ENCODE measurements at places on chromosomes 2 and 18.
A peak's percentile ranks its signal among the peaks of the same experiment; 100 is the strongest.

DNA sequence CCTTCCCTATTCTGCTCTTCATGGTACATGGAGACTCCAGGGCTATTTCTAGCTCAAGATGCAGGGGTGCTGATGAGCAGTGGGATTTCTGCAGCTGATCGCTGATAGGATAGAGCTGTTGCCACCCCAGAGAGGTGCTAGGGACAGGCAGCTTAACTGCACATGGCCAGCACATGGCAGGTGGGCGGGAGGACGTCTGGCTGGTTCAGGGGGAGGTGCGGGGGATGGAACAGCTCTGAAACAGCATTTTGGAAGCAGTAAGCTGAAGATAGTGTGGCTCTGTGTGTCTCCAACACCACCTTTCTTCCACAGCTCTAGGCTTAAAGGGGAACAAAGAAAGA, 151.9 kb upstream of the PELI1 start:
- DNase-seq: peak; percentile 65

DNA sequence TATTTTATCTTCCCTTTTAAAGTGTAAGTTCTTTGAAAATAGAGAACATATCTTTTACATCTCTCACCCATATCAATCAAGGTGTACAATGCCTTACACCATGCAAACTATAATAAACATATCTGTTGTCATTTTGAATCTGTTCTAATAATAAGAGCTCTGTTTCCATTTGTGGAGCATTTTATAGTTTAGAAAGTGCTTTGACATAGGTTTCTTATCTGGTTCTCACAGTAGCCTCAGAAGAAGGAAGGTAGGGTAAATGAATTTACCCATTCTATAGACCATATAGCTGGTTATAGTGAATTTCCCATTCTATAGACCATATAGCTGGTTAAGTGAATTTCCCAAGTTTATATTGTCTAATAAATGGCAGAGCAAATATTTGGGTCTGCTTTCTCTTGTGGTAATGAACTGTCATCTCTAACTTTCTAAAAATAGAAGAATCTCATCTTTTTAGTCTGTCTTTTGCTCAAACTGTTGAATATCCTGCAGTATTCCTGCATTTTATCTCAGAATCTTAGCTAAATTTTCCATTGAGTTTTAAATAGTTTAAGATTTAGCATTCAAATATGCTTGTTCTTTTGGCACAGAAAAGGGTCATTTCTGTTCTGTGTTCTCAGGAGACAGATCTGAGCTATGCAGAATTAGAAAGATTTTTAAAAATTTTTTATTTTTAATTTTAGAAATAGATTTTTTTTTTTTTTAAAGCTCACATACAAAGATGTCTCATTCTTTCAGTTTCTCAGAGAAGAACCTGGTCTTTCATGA, 80.7 kb upstream of the STON1 start:
- DNase-seq: no peak

GRCh38 chr2:119483896-119484718, 40.2 kb downstream of the SCTR start:
- DNase-seq: no peak

DNA sequence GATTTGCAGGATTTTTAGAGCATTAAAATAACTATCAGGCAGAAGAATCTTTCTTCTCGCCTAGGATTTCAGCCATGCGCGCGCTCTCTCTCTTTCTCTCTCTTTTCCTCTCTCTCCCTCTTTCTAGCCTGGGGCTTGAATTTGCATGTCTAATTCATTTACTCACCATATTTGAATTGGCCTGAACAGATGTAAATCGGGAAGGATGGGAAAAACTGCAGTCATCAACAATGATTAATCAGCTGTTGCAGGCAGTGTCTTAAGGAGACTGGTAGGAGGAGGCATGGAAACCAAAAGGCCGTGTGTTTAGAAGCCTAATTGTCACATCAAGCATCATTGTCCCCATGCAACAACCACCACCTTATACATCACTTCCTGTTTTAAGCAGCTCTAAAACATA, 137.0 kb downstream of the MEIS1 start:
- DNase-seq: no peak

GRCh38 chr2:200378652-200379290, 72.3 kb downstream of the SPATS2L start:
- no peak for DNase-seq

DNA sequence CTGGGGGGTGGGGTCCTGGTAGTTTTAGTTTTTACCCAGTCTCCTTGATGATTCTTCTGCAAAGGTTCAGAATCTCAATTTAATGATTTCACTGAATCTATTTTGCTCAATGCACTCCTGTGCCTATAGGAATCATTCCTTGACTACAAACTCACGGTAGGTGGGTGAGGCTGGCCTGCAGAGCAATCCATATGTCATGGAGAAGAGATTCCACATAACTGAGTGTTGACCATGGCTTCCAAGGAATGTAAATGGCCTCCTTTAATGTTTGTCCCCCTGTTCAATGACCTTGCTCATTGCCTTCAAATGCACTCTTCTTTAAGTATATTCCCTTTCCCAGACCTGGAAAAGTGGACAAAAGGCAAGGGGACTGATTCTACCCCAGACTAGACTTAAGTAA, 12.5 kb downstream of the FAP start:
- no peak for DNase-seq

- DNase-seq: no peak
Observed at GRCh38 chr18:59885579-59886163, 14.1 kb upstream of the PMAIP1 start.

DNA sequence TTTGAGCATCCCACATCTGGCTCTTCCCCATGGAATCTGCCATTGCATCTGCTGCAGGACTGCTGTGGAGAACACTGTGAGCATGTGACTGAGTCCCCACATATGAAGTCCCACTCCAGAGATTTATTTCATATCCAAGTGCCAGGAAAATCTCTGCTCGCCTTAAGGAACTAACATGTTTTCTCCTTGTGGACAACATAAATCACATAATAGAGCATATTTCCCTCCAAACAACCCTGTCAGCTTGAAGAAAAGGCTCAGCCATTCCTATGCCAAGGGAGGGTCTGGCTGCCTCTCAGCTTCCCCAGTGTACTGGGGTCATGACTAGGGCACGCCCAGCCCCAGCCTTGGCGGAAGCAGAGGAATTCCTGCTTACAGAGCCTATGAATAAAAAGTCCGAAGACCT, 193.7 kb downstream of the DNER start:
- no peak for DNase-seq

DNA sequence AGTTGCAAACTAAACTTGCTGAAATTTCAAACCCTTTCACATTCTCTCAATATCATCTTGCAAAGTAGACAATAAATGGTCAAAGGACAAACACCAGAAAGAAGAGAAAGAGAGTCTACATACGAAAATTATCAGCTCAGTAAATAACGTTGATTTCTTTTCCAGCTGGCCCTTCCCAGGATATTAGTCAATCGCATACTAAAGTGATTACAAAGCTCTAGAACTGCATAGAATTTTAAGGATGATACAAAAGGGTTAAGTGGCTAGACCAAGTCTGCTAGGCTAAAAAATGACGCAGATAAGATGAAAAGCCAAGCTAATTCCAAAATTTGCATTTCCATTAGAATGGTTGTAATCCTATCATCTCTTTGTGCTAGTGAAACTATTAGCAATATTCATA, 405.7 kb downstream of the FBXO15 start:
- no peak for DNase-seq

DNA sequence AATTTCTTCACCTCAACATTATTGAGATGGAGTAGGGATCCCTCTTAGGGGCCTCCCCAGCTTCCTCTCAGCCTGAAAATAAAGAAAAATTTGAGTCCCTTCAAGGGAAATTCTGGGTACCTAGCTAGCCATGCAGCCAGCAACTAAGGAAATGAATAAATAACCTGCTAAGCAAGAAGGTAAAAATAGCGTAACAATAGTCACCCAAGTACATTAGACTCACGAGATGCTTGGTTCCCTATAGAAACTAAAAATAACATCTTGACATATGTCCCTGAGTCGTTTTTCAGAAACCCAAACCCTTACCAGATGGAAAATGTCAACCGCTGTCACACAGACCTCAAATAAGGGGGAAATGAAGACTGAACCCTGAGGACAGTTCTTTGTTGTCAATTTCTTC, 51.9 kb downstream of the CACNB4 start:
- no peak for DNase-seq

DNA sequence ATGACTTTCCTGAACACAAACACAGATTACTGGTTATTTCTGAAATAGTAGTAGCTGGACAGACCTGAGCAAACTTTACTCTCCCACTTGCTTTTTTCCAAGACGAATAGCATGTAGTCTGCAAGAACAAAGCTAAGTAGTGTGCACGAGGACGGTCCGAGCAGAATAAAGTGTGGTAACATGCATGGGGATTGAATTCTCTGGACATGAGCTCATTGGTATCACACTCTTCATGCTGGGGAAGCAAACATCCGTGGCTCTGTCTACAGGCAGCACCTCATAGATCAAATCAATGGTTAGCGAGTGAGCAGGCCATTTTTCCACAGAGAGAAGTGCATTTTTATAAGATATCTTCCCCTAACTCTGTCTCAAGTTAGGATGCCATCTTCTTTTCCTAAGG, 164.8 kb upstream of the STK17B start:
- DNase-seq: no peak

DNA sequence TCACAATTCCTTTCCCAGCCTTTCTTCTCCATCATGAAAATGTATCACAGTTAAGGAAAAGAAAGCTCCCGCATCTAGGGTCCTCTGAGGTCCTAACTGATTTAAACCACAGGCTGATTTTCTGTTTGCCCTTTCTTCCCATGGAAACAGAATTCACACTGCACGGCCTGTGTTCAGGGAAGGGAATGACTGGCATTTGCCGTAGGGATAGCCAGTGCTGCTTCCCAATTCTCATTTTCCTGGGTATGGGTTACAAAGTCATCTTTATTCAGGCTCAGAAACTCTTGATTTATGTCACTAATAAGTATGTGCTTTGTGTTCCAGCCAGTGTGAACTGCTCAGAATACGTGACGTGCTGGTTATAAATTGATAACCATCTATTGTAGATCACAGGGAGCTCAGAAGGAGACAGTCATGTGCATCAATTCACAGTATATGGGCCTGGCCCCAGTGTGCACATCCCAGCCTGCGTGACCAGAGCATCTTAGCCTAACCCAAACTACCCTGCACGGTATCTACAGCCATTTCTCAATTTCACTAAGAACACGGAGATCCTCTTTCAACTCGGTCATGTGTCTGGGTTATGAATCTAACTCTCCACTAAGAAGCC, 163.3 kb downstream of the LRRC30 start:
- DNase-seq: peak; percentile 88

DNA sequence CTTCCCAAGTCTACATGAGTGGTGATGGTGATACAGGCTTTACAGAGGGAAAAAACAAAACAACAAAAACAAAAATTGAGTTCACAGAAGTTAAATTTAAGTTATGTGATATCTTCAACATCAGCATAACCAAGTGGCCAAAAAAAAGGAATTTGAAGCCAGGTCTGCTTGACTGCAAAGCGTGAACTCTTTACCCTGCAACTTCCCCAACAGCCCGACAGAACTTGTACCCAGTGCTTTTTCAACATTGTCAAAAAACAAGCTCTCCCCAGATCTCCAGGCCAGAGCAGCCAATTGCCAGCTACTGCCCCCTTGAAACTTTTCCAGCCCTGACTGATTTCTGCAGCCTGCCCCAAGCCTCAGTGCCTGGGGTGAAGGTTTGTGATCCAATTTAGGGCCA, 76.7 kb downstream of the RNF144A start:
- no peak for DNase-seq

GRCh38 chr2:54903736-54904554, 146.3 kb downstream of the RTN4 start:
- no peak for DNase-seq

- DNase-seq: no peak
Observed at GRCh38 chr18:28153485-28154065, 23.4 kb downstream of the CDH2 start.

DNA sequence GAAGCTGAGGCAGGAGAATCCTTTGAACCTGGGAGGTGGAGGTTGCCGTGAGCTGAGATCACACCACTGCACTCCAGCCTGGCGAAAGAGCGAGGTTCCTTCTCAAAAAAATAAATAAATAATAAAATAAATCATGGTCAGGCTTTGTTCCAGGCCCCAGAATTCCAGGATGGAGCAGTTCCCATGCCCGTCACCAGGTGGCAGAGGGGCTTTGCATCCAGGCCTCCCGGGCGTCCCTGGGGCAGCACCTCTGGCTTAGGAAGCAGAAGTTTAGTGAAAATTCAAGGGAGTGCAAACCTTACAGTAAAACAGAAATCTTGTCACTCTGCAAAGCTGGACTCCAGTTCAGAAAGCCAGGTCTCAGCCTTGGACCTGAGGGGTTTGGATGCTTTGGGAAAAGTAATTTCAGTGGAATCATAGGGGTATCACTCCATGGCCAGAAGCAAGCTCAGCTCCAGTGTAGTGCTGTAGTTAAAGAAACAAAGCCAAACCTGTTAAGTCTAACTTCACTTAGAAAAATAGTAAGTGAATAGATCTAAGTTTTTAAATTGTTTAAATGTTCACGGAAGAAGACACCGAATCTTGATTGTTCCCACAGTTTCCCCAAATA, 512.7 kb downstream of the CMPK2 start:
- no peak for DNase-seq

- DNase-seq: no peak
Observed at GRCh38 chr2:169039702-169040101, 8.6 kb upstream of the ABCB11 start.

- DNase-seq: peak; percentile 25
Observed at GRCh38 chr2:237594514-237594871, 4.0 kb upstream of the RAB17 start.

DNA sequence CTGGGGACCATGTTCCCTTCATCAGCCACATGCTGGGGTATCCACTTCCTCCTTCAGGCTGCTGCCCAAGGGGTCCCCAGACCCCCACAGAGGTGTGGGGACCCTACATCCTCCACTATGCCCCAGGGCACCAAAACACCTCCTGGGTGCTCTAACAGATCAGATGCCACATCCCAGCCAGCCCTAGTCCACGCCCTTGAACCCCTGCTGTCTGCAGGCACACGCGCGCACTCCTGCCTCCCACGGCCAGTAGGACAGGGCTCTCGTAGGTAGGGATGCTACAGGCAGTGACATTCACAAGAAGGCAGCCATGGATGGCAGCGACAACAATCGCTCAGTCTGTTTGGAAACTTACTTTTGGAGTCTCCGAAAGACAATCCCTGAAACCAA, 3.0 kb upstream of the GPC1 start:
- no peak for DNase-seq

- no peak for DNase-seq
Observed at GRCh38 chr2:223180463-223180862, 128.5 kb downstream of the KCNE4 start.

- DNase-seq: no peak
Observed at GRCh38 chr2:223123855-223124610, 72.0 kb downstream of the KCNE4 start.

DNA sequence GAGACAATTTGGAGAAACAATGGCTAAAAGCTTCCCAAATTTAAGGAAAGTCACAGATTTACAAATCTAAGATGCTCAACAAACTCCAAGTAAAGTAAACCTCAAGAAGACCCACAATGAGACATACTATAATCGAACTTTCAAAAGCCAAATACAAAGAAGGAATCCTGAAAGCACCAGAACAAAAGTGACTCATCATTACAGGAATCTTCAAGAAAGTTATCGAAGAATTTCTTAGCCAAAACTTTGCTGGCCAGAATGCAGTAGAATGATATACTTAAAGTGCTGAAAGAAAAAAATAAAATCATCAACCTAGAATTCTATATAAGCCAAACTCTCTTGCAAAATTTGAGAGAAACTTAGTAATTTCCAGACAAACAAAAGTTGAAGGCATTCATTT, 106.5 kb upstream of the TMEM200C start:
- DNase-seq: no peak

All from brain (organoid and tissue), 16 donors.